NCI-H226 (cell line): ENCODE measurements at places on chromosomes 2 and 18.

DNA sequence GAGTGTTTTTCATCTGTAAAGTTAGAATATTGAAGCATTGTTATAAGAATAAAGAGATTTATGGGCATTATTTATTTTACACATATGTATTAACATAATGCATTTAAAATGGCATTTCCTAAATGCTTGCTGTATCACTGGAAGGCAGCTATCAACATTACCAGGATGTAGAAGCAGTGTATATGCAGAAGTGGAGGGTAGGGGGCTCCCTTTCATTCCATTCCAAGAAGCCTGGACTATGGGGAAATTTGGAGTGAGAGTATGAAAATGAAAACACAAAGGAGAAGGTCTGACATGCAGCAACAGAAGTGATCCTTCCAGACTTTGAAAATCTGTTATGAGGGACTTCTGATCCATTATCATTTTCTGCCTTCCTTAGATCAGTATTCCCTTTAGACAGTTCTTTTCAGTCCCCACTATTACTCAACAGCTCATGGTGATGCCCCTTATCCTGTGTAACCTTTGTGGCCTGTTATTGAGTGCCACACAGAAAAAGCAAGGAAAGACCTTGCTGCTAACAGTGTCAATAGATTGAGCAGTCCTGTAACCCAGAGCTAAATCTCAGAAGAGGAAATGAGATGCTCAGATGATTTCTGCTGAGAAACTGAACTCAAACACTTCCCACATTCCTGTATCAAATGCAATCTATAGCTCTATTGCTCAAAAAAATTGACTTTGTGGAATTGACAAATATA, 216.6 kb downstream of the HNMT start:
- no peak for DNase-seq

- DNase-seq = no peak
These were observed 235.6 kb downstream of the NUP35 start for GRCh38 chr2:183359867-183360266.

- no peak for DNase-seq
These were observed 258.8 kb downstream of the ZNF407 start for GRCh38 chr18:74856434-74856833.

- DNase-seq = no peak
These were observed 22.4 kb upstream of the STAT4 start for GRCh38 chr2:191173206-191173605.

- DNase-seq = no peak
These were observed 448.9 kb upstream of the SLC14A2 start for GRCh38 chr18:45166341-45166835.

- peak; percentile 9 for DNase-seq
These were observed 905 bp upstream of the IAH1 start for GRCh38 chr2:9473308-9473984.

DNA sequence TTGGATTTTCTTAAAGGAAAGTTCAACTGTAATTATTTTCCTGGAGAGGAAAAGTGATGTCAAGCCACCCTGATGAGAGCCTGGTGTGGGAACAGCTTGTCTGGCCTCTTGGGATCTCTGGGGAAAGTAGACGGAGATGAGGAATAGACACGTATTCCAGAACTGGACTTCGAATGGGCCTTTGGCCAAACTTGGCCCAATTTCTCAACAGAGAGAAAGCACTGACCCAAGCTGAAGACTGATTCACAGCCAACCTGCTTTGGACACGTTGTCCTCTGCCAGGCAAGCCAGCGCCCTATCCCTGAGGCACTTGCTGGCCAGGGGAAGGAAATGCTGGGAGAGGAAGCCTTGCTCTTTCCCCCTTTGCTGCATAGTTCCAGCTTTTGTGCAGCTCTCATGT, 70.8 kb upstream of the CTAGE1 start:
- no peak for DNase-seq

DNA sequence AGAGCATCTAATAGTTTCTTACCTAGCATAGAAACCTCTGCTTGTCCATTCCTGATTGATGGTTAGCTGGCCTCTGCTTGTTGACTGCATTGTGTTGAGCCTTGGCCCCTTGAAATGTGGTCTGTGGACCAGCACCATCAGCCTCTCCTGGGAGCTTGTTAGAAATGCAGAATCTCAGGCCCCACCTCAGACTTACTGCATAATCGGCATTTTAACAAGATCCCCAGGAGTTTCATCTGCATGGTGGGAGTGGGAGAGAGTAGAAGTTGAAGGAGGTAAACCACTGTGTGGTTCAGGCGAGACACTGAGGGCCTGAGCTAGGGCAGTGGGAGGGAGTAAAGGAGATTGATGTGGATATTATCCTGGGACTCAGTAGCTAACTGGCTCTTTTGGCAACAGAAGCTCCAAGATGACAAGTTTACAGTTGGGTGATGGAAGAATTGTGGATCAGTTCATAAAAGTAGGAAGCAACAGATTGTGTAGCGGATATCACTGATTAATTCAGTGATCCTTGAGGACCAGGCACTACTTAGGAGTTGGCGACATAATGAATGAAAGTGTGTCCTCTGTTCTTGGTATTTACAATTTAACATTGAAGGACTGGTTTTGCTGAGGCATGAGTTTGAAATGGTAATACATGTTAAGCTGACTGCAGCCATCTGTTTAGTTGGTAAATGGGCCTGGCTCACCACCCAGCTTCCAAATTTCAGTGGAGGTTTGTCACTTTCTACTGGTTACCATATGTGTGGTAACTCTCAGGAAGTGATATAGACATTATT, 20.9 kb downstream of the PHLPP1 start:
- DNase-seq = no peak

DNA sequence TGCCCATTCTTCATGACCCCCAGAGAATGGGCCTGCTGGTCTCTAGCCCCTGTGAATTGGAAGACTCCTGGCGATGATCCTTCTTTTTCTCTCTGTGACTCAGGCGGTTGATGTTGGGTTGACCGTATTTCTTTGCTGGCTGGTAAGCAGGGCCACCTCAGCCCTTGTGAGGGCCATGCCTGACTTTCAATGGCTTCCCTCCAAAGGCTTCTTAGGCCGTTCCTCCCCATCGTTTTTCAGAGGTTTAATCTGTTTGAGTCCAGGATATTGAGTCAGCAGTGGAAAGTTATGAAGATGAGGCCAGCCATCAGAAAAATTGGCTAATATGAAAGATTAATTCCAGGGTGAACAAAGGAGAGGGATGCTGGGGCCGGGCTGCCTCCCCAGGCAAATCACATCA, 13.6 kb downstream of the HPCAL1 start:
- DNase-seq = no peak

DNA sequence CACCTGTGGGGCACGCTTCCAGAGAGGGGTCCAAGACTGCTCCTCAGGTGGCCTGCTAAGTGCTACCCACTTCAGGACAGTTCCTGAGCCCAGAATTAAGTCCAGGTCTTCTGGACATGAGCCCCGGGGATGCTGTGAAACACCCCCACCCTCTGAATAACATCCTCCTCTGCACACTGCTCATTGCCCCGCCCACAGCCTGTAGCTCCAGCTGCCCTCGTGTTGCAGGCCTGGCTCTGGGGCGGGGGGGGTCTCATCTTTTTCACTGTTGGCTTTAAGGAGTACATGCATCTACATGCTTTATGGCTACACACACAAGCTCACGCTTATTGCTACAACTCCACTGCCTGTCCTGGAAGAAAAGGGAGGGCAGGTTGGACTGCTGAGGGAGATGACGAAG, 92.8 kb downstream of the PTGR3 start:
- DNase-seq = no peak

DNA sequence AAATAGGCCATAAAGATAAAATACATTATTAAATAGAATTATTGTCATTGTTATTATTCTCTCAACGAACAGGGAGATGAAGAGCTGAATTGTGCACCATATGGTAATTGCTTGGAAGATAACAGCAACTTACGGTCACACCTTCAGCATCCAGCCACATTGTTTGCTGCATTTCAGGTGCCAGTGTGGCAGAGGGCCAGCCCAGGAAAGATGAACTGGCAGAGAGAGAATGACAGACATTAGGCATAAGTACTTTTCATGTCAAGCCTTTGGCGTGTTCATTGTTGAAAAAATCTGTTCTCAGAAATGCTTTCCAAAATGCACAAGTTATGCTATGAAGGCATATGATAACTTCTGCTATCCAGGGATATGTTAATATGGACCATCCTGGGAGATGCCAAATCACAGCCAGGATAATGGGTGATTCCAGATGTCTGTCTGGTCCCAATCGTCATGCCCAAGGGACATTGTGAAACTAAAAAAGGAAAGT, 748.6 kb upstream of the PIK3C3 start:
- DNase-seq = no peak

- DNase-seq = peak; percentile 25
These were observed at the start of gene RNPEPL1 for GRCh38 chr2:240567872-240568677. Gene RNPEPL1, plus strand, starts transcription at chr2:240568484. Its CDS starts 103 bp downstream, at chr2:240568587.

DNA sequence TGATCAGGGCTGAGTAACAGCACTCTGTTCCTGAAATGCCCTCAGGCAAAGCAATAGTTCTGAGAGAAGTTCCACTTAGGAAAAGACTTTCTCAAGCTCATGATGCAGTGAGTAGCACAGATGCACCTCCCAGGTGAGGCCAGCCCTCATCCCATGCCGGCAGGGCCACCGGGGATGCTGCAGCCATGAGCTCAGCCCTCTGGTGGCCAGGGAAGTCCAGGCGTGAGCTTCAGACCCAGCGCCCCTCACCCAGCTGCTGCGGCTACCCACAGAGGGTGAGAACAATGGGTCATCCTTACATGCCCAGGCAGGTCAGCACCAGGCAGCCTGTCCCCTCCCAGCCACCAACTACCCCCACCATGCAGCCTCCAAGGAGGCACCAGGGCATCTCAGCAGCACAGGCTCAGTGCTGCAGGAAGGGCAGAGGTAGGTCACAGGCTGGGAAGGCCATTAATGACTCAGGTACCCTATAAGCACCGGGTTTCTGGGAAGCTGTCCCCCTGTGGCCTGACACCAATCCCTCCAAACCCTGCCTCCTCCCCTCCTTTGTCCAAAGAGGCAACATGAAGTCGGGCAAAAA, 50.6 kb downstream of the TTC32 start:
- DNase-seq = no peak

DNA sequence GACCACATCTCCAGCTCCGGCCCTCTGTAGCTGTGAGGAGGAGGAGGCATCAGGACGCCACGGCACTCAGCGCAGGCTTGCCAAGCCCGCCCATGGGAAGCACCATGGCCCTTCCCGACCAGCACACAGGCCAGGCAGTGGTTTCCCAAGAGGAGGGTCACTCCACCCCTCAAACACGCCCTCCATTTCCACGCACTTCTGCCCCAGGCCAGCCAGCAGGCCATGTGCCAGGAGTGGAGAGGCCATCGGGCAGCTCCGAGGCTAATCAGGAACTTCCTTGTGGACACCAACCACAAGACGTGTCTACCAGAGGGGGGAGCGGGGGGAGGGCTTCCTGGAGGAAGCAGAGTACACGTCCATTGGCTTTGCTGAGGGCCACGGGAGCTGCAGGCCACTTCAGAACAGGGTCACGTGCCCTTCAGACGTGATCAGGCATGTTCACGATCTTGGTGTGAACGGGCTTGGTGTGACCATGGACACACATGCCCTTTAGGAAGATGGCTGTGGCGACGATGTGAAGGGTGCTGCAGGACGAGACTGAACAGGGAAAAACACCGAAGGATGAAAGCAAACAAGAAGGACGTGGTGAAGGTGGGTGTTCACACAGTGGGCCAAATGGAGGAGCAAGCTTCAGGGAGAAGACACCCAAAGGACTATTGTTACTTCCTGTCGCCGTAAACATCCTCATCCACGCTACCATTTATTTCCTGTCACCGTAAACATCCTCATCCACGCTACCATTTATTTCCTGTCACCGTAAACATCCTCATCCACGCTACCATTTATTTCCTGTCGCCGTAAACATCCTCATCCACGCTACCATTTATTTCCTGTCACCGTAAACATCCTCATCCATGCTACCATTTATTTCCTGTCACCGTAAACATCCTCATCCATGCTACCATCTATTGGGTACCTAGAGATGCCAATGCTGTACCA, 6.5 kb upstream of the MTERF4 start:
- DNase-seq = no peak

DNA sequence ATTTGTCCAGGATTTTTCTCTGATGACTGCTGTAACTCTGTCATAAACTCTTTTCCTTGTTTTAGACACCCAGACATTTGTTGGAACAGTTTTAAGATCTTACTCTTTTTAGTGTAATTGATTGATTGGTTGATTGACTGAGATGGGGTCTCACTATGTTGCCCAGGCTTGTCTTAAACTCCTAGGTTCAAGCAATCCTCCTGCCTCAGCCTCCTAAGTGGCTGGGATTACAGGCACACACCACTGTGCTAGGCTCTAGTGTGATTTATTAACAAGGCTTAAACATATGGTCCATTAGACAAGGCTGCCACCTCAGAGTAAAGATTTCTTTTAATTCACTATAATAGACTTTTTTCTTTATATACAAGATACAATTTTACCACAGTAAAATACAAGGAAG, 2.0 kb downstream of the PAIP2B start:
- DNase-seq = no peak

GRCh38 chr2:190781604-190782198, 98.9 kb upstream of the GLS start:
- peak; percentile 28 for DNase-seq

DNA sequence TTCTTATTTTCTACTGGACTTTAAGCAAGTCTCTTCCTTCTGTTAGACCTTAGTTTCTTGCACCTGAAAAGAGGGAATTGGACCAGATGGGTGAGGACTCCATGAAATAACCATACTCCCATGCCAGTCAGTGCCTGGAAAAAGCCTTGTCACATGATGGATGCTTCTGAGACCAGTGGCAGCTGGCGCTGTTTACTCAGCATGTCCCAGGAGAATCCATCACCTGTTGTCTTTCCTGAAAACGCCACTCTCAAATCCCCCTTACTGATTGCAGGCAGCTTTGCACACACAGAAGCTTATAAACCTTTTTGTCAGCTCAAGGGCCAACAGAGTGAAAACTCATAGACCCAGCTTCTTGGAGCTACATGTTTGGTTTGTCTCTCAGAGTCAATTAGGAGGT, 117.6 kb downstream of the POLE4 start:
- DNase-seq = no peak

DNA sequence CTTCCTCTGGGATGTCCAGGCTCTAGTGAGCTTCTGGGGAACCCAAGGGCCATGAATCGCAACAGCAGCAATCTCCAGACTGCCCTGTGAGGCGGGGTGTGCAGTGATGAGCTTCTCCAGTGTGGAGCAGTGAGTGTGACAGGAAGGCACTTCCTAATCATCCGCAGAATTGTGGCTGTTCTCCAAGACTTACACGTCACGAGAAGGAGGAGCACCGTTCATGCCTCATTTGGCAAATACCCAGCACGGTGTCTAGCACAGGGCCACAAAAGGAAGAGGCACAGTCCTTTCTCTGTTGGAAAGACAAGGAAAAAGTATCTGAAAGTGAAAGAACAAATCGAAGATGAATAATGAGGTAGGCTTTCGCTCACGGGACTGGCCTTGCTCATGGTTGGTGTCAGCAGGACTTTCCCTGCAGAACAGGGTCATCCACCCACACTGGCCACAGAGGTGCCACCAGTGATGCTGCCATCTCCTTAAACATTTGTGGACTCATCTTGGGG, 125.1 kb upstream of the HAAO start:
- DNase-seq = no peak

DNA sequence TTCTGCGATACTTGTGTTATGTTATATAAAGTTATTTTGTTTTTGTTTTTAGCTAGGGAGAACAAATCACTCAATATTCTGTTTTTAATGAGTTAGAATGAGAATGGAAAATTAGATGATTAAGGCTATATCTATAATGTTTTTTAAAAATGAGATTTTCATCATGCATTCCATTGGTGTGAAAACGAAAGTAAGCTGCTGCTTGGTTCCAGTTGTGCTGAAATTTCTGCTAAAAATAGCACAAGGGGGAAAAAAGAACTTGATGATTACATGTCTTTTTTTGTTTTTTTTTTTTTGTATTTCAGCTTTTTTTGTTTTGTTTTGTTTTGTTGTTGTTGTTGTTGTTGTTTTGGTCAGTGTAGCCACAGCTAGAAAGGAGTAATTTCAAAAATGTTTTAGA, 242.6 kb upstream of the KCNJ3 start:
- DNase-seq = no peak

- no peak for DNase-seq
These were observed 23.2 kb downstream of the SATB2 start for GRCh38 chr2:199434555-199434954.
